NCI-H460 (cell line): ENCODE measurements at places on chromosomes 7 and 10.

GRCh38 chr7:16921644-16922257 is 40.0 kb upstream of the AGR3 start:
- no peak for DNase-seq

DNA sequence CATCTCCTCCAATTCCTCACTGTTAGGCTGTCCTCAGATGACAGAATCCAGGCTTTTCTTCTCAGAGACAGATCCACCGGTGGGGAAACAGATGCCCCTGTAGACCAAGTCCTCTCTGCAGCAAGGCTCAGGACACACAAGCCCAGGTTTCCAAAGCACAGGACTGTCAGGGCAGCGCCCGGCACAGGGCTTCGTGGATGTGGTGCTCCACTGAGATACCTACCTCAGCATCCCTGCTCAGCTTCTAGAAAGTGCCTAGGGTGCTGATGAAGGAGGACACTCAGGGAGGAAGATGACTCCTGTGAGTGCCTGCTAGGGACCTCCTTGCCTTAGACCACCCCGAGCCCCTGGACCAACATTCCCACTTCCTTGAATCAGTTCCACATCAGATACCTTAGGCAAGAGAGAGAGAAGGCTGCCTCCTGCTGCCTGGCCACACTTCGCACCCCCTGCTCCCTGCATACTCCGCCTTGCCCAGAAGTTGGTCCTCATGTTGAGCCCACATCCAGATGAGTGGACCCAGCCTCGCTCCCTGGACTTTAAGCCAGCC is 8.9 kb upstream of the RBP3 start:
- no peak for DNase-seq

DNA sequence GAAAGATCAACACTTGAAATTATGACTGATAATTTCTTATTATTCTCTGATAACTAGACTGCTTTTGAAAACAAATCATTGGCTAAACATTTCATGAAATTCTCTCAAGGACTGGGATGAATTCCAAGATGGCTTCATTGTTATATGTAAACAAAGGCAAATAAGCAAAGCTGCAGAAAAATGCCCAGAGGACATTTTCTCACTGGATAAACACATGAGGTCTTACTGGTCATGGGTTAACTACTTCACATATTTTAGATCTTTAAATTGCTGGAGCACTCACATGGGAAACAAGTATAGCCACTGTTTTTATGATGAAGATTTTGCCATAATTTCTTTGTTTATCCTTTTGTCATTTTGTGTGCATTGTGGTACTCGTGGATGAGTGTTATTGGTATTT is 239.1 kb downstream of the PHF14 start:
- DNase-seq = no peak

GRCh38 chr10:13865758-13866491 is 279.2 kb downstream of the PRPF18 start:
- DNase-seq = no peak

DNA sequence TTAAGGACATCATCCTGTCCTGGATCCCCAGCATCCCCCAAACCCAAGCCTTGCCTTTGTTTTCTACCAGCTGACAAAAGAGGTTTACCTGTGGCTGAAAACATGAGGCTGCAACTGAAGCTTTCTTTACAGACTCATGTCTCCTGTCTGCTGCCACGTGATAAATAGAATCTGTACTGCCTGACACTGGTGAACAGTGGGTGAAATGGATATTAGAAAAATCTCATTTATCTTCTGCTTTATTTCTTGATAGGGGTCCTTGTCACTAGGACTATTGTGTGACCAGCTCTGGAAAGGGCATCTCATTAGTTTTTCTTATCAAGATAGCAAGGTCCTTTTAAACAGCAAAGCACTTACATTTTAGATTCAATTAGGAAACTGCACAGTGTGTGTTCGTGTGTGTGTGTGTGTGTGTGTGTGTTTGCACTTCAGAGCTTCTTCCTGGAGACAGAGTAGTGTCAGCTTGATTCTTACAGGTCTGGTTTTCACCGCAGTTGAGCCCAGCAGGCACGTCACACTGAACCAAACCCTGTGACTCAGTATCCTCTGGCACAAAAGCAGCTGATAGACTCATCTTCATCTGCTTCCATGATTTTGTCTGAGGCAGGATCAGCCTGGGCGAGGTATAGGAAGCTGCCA is 373.5 kb upstream of the CELF2 start:
- DNase-seq = peak; percentile 5

GRCh38 chr7:26195867-26196657 is 4.5 kb downstream of the HNRNPA2B1 start:
- no peak for DNase-seq

- DNase-seq = no peak
These were observed 55.7 kb downstream of the GSDME start for GRCh38 chr7:24701261-24702235.

DNA sequence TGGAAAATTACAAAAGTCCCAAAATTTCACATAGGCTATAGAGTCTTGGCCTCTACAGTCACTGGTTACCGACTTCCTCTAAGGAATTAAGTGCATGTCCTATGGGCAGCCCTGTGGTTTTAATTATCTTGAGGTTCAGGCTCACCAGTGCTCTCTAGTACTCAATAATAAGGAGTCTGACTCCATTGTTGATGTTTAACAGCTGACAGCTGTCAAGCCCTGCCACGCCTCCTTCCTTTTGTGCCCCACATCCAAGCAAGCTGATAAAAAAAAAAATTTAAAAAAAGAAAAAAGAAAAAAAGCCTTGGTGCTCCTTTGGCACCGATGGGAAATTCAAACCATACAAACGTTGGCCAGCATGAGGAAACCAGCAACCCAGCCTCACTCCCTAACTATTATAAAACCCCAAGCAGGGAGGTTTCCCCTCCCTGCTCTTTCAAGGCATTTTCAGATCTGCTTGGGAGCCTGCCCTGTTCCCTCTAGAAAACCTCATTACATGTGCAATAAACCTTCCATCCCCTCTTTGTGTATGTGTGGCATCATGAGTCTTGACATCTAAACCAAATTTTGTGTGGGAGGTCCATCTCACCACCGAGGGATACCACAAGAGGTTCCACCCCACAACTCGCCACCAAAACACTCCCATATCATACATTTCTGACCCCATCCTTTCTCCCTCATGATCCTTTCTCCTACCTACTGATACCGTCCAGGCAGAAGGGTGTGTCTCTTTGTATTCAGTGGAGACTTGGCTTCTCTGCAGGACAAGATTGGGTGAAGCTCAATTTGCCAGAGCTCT is 70.9 kb upstream of the CCDC71L start:
- no peak for DNase-seq

- DNase-seq = no peak
These were observed 5.7 kb downstream of the FAM221A start for GRCh38 chr7:23685731-23686130.

DNA sequence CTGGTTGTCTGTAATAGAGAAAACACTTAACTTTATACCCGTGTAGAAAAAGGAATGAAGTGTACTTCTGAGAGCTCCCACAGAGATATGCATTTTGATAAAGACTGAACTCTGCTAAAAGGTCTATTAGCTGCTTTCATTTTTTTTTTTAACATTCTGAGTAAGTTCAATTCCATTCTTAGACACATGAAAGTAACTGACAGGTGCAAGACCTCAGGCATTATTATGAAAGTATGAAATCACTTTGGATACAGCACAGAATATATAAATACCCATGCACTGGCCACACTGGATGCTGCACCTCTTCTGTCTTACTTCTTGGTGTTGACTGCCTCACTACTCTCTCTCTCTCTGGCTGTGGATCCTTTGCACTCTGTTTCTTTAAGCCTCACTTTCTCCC is 46.2 kb downstream of the VWDE start:
- no peak for DNase-seq

DNA sequence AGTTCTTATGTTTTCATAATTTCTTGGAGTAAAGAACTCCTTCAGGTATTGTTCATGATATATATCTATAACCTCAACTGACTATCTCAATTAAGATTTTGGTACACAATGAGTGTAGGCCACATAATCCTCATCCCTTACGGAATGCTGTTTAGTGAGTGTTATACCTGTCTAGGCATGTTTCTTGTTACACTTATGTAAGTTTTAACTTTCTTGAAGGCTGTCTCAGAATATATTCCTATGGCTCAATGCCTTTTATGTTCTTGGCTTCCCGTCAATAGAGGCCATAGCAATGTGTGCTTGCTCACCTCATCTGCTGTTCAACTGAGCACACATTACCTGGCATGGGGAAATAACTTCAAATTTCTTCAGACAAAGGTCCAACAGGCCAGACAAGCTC is 185.1 kb downstream of the CTTNBP2 start:
- no peak for DNase-seq

DNA sequence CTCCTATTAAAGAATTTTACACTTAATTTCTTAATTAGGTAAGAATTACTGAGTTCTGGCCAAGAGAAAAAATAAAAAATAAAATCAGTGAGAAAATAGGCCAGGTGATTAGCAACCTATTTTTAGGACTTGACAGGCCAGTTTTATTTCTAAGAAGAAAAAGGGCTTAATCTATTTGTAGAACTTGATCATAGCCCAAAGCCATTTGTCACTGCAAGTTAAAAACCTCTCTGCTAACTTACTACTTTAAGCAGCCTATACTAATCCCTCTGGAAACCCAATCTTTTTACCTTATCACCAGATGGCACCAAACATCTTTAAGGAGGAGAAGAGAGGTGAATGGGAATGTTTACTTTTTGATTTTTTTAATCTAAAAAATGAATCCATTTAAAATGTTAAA is 222.1 kb upstream of the RHOBTB1 start:
- DNase-seq = no peak

GRCh38 chr10:29434111-29434510 is 145.2 kb downstream of the LYZL1 start:
- DNase-seq = no peak

GRCh38 chr10:131852176-131852822 is 48.5 kb upstream of the PPP2R2D start:
- DNase-seq = no peak

DNA sequence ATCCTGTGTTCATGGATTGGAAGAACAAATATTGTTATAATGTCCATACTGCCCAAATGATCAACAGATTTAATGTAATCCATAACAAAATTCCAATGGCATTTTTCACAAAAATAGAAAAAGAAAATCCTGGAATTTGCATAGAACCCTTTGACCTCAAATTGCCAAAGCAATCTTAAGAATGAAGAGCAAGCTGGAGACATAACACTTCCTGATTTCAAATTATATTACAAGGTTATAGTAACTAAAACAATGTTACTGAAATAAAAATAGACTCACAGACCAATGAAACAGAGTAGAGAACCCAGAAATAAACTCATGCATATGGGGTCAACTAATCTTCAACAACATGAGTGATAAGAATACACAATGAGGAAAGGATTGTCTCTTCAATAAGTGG is 302.5 kb downstream of the PHTF2 start:
- DNase-seq = no peak

GRCh38 chr7:4202954-4203353 is 479.1 kb upstream of the FOXK1 start:
- no peak for DNase-seq

DNA sequence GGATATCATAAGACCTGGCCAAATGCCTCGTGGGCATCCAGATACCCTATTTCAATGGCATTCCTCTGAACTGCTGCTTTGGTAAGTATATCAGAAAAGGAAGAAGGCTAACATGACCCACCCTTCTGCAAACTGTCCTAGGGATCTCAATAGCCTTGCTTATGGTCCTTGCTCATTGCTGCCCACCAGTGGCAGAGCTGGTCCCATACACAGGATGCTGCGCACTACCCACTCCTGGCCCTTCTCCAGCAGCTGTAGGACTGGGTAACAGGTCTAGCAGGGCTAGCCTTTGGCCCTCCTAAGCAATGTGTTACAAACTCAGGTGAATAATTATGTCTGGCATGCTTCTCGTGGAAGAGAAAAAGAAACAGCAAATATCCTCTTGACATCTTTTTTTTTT is 72.5 kb downstream of the C10orf90 start:
- peak; percentile 34 for DNase-seq

GRCh38 chr10:114685456-114685855 is 27.4 kb upstream of the ABLIM1 start:
- DNase-seq = no peak

- no peak for DNase-seq
These were observed 9.3 kb downstream of the CDC14C start for GRCh38 chr7:48933549-48934085.

DNA sequence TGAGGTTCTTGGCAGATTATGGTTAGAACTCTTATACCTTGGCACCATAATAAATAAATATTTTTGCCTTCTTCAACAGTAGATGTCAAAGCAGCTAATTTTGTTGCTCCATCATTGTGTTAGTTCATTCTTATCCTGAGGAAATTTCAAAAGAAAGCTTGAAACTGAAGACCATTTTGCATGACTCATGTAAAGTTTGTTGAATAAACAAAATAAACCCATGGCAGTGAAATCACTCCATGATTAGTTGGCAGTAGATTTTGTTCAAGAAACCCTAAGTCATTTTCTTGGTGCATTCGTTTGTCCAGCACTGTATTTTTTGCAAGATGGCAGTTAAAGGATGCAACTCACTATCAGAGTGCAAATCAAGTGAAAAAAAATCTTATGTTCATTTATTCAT is 91.6 kb downstream of the HECW1 start:
- no peak for DNase-seq

DNA sequence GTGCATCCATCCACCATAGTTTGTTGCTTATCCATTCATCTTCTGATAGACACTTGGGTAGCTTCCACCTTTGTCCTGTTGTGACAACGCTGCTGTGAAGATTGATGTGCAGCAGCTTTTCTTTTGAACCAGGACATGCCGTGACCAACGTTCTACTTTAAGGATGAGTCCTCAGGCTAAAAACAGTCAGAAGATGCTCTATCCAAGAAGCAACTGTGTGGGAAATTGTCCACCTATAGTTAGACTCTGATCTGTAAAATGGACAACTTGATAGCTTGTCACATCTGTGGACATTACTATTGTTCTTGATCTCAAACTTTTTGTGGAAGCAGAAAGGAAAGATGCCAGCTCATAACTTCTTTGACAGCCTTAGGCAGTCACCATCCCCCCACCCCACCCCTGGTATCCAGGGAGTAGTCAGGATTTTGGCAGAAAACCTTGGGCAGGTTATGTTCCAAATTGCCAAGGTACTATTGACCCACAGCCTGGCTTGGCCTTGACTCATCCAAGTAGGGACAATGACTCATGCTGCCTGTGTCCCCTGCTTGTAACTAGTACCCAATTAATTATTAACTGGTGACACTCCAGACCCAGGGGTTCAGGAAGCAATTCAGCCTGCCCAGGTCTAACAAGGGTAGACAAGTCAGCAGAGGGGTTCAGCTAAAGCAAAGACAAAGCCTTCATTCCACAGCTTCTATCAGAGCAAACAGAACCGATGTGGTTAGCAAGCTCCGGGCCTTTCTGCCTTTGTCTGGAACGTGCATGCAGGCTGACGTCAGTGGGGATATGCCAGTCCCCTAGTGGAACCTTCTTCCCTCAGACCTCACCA is 99.6 kb upstream of the ANLN start:
- no peak for DNase-seq

GRCh38 chr7:32957326-32958045 is at the start of gene FKBP9:
Gene FKBP9, plus strand, starts transcription at chr7:32957440. Its CDS starts 134 bp downstream, at chr7:32957574.
- peak; percentile 83 for DNase-seq

DNA sequence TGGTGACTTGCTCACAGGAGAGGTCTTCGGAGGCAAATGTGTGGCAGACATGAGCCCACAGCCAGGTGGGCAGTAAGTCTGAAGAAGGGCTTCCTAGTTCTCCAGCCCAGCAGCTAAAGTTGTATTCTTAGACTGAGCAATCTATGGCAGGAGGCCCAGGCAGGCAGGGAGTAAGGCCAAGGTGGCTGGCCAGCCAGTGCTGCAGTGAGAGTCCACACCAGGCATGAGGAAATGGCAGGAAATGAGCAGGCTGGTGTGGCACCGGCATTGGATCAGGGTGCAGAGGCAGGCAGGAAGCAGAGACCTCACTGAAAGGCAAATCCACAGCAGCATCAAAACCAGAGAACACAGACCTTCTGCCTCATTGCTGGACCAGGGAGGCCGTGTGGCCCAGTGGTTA is 84.6 kb upstream of the PDE1C start:
- DNase-seq = no peak
